HEK293T (cell line): ENCODE measurements at places on chromosomes 2 and 18.

DNA sequence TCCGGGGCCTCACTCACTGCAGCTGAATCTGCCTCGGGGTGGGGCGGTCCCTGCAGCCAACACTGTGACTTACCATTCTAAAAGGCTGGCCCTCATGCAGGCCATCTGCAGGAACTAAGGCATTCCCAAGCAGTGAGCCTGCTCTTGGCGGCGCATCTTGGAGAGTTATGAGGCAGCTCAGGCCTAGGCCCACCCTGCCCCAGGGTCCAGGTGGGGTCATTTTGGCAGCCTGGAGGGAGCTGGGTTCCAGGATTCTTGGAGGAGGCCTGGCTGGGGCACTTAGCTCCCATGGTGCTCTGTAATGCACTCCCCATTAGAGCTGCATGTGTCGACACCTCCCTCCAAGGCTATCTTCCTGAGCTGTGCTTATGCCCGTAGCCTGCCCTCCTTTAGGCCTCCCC is 14.8 kb upstream of the BIN1 start:
- DNase-seq = no peak

GRCh38 chr2:160210599-160211138 is 10.6 kb upstream of the ITGB6 start:
- DNase-seq = peak; percentile 85

DNA sequence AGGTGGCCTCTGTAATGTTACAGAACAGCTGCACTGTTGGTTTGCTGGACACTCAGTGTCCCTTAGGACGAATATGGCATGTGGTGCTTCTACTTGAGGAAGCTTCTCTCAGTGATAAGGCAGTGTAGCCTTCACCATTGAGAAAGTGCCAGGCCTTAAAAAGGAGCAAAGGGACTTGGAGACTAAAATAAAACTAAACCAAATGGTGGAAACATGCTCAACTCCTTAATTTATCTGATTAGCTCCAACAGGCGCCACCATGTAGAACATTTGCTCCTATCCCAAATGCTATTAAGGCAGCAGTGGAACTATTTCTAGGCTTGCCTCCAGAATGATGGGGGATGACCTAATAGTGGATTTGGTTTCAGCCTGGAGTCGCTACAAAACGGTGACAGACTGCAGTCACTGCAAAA is 77.5 kb upstream of the MYL1 start:
- no peak for DNase-seq

DNA sequence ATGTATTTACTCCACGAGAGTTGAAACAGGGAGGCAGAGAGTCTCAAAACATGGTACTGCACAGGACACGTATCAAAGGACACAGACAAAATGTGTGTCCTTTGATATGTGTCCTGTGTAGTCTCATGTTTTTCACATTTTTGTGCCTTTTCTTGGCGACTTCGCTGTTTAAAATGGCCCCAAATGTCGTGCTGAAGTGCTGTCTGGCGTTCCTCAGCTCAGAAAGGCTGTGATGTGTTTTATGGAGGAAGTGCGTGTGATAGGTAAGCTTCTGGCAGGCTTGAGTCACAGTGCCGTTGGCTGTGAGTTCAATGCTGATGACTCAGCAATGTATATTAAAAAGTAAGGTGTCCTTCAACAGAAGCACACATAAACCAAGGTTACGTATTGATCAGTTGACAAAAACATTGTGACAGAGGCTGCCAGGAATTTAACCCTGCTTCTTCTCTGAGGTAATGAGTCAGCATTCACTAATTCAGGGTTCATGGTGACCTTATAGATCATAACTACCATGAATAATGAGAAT is 78.2 kb downstream of the DYSF start:
- no peak for DNase-seq

DNA sequence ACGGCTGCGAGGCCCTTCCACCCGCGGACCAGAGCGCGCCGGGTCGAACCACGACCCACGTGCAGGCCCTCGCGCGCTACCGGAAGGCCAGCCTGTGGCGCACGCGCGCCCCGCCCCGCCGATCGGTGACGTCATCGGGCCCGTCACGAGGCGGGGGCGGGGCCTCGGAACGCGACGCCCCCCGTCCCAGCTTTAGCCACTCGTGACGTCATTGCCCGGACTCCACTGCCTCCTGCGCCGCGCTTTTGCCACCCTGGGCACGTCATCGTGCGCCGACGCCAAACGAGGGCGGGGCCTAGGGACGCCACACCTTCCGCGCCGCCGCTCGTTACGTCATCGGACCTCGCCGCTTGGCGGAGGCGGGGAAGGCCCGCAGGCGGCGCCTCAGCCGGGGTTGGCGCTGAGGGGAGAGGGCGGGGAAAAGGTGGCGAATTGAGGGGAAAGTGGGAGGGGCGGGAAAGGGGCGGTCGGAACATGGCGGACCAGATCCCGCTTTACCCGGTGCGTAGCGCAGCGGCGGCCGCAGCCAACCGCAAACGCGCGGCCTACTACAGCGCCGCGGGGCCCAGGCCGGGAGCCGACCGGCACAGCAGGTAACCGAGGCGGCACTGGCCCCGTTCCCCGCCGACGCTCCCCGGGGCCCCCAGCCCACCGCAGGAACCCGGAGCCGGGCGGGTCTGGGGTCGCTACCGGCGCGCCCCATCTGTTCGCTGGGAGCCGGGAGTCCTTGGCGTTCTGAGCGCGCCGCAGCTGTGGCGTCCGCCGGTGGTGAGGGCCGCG is at the start of gene ATP9B:
Gene ATP9B, plus strand, starts transcription at position 458 of the 780 bp plus-strand sequence. Its CDS starts 17 bp downstream, at position 475.
- peak; percentile 89 for DNase-seq

- no peak for DNase-seq
Observed at GRCh38 chr18:80196528-80197320, 50.6 kb downstream of the PARD6G start.

DNA sequence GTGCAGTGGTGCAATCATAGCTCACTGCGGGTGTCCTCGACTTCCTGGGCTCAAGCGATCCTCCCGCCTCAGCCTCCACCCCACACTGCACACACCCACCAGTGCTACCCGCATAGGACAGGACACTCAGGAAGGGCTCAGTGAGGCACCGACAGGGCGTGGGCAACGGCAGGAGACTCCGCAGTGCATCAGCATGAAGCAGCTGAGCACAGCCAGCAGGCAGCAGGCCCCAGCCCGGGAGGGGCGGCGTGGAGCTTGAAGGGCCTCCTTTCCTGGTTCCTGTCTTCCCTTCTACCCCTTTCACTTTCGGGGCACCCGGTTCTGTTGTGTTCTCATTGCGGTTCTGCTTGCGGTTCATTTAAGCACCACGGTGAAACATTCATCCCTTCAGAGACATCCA is 89.8 kb downstream of the ZNF516 start:
- no peak for DNase-seq

- DNase-seq = no peak
Observed at GRCh38 chr2:215369181-215369760, 57.4 kb downstream of the ATIC start.

- DNase-seq = no peak
Observed at GRCh38 chr2:159118859-159119500, 150.5 kb downstream of the TANC1 start.

DNA sequence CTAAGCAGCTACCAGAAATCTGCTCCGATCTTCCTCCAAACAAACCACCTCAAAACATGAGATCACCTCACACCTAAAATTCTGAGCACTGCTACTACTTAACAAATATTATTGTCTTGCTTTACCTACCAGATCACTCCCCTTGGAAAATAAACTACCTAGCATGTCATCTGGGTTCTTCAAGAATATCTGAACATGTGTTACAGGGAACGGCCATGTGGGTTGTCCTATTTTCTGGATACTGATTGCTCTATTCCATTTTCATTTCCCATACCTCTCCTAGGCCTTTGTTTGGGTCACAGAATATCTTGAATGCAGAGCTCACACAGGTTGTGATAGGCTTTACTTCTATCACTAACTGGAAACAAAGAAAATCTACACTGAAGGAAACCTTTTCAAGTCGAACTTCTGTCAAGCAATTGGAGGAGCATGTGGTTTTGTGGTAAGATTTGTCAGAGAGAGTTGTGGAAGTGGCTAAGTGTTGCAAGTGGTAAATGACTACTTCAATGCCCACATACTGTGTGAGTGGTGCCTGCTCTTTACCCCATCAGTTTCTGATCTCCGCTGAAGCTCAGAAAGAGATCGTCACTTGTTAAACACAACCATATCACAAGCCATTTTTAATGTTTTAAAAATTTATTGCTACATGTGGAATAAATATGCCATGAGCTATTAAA is 739.1 kb upstream of the ZEB2 start:
- no peak for DNase-seq

DNA sequence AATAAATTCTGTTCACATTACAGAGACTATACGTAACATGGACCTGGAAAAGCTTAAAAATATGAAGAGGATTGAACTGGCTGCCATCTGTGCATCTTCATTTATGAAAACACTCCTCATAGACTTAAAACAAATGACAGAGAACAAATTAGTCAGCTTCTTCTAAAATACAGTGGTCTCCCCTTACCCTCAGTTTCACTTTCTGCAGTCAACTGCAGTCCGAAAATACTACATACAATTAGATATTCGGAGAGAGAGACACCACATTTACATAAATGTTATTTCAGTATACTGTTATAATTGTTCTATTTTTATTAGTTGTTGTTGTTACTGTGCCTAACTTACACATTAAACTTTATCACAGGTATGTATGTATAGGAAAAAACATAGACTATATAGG is 6.5 kb downstream of the RNF103 start:
- no peak for DNase-seq

GRCh38 chr2:59882822-59883221 is 670.6 kb downstream of the BCL11A start:
- no peak for DNase-seq

GRCh38 chr2:149586063-149586462 is 1.5 kb downstream of the MMADHC start:
- no peak for DNase-seq

- DNase-seq = no peak
Observed at GRCh38 chr2:72806280-72806945, 19.4 kb downstream of the EXOC6B start.

DNA sequence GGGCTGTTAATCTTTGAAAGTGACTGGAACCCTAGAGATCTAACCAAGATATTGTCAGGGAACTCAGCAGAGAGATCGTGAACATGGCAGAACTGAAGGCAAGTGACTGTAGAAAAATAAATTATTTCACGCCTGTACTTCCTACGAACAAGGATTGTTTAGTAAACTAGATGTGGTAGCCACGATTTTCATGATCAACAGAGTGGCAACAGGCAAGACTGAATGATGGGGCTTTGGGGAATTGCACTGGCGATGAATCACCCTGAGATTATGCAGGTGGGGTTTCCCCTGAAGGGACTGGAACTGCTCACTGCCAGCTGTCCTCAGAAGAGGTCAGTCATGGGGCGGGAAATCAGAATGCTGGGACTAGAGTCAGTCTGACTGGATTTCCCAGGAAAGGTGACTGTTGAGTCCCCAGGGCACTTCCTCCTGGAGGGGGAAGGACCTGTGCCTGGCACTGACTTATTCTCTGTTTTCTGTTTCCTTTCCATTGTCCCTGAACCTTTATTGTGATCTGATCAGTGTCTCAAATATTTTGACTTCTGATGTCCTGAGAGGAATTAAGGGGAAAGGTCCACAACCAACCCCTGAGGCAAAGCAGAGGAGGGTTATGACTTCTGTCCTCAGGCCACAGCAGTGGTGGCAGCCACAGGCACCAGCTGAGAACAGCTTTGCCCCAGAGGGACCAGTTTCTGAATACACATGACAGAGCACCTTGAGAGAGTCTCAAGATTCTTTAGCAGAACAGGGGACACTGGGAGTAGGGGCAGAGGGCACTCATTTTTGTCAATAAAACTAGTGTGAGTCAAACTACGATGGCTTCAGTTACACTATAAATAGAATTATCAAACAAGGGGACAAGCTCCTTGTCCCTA is 70.0 kb downstream of the NAB1 start:
- no peak for DNase-seq

- no peak for DNase-seq
Observed at GRCh38 chr2:17533546-17533945, 7.0 kb upstream of the VSNL1 start.

DNA sequence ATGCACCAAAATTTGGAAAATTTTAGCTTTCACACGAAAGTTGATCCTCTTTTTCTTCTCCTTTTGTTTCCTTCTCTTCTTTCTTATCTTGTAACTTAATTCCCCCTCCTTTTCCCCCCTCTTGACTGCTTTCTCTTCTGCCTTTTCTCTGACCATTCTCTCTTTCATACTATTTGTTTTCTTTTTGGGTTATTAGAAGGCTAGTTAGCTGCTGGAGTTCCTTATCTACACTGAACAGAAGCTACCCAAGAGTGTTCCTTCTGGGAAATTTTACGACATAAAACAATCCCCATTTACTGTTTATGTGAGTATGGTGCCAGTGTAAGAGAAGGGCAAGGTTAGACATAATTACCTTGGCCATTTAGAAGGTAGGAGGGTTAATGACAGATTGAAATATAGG is 218.4 kb upstream of the DTNA start:
- DNase-seq = peak; percentile 49

DNA sequence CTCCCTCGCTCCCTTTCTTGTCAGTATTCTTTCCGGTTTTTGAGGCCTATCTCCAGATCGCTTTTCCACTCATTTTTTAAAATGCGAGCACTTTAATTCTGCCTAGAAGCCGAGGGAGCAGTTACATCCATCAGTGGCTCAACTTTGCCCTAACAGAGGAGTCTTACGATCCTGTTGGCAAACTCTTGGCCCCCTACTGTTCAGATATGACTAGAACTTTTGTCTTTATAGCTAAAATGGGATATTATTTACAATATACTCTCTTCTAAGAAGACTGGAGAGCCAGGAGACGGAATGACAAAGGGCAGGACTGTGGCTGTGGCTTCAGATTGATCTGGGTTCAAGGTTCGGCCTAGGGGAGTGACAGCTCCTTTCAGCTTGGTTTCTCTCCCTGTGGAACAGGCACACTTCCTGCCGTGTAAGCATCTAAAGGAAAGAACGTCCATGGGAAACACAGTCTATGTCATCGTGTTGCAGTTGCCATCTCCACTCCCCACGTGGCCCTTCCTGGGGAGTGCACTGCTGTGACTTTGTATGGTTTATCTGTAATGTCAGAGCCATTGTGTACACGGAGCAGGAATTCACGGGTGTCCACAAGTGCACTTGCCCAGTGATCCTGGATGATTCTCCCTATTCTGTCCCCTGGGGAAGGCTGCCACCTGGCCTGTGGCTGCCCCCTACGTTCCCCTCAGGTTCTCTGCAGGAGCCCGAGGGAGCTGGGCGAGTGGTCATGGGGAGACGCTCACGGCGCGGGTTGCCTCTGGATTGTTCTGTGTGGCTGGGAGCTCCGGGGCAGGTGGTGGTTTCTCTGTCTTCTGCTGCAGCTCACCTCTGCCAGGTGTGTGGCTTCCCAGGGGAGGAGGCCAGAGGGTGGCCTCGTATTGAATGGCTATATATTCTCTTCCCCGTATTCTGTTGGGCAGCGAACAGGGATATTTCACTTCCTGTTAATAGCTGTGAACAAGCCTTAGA is 222.0 kb downstream of the LDLRAD4 start:
- no peak for DNase-seq

DNA sequence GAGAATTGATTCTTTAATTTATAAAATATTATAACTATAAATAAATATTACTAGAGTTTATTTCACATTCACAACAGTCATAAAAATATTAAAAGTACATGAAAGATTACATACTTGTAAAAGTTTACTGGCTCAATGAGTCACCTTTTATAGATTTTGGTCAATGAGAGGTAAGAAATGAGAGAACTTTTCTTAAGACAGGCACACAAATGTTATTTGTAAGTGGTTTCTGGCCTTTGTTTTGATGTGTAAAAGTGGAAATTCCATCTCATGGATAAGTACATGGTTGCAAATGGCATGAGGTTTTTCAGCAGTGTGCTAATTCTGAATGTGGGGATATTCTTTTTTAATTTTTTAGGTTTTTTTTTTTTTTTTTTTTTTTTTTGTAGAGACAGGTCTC is 63.8 kb downstream of the TTC27 start:
- DNase-seq = no peak
